Adipose tissue (tissue), 3 donors: ENCODE measurements at places on chromosomes 16 and 17. TPM values are rescaled to one million over a fixed set of nuclear protein-coding genes. Genes with fewer than 3 reads are reported as not detected.

Gene PLXDC1
- 1.2 TPM for polyA plus RNA-seq

Gene NECAB2
- 2.2 TPM for polyA plus RNA-seq

Gene HOXB3
- polyA plus RNA-seq: 2.6 TPM

Gene GALR2
- polyA plus RNA-seq: 0.22 TPM
